ENCODE measurements at places on chromosomes 7 and 10.
A peak's percentile ranks its signal among the peaks of the same experiment; 100 is the strongest.

DNA sequence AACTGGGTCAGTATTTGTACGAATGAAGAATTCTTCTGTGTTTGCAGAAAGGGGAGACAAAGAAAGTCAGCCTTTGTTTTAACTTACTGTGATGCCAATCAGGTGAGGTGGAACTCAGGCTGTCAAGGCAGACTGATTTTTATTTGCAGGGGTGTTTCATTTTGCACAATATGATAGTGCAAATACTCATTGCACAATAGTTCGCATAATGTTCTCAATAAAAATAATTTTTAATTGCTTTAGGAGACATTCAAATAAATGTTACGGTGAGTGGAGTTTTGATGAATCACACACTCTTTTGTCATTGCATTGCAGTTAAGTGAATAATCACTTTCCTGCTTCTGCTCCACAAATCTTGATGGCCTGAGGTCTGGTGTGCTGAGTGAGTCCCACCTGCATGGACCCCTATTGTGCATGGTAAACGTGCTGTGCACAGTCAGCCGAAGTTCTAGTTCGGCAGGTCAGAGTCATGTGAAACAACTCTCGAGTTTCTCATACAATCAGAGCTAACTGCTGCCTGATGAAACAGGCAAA, 141.3 kb upstream of the FZD8 start:
- no peak for DNase-seq

DNA sequence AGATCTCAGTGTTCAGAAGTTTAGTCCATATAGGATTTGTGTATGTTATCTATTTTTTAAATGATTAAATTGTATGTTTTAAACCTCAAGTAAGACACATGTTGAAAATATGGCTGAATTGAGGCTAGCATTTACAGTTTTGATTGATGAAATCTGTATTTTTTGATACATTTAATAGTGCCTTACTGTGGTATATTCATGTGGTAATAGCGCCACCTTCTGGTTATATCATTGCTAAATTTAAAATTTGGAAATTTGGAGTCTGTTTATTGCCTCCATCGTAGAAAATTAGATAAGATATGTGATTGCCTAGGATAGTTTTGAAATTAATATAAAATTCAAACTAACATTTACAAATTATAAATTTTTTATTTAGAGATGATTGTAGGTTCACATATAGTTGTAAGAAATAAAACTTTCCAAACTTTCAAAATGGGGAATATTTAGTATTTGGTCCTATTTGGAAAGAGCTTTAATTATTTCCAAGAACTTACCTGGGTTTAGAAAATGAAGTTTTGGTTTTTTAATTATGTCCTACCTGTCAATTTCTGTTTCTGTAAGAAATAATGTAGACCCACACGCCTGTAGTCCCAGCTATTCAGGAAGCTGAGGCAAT, 19.1 kb upstream of the ARMS2 start:
- peak; percentile 39 for DNase-seq

DNA sequence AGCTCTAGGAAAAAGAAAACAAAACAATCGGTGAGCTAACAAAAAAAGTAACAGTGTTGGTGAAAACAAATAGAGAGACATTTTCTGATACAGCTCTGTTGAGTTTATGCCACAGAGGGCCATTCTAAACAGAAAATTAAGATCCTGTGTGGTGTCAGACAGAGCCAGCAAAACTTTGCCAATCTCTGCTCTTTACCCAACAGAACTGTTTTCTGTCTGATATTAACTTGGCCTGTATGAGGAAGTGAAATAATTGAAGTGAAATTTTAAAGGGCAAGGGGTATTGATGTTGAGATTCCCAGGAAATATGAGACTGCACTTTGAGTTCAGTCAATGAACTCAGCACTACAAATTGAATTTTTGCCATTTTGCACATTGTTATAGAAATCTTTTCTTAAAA, 101.0 kb downstream of the AOAH start:
- no peak for DNase-seq

DNA sequence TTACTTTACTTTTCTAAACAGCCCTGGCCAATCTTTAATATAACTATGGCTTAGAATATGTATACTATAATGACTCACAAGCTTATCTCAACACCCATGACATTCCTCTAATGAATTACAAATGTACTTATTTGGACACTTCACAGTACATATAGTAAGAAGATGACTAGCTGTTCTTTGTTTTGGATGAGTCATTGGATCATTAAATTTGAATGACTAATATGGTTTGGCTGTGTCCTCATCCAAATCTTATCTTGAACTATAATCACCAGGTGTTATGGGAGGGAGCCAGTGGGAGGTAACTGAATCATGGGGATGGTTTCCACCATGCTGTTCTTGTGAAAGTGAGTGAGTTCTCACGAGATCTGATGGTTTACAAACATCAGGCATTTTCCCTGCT, 807.5 kb upstream of the SORCS1 start:
- peak; percentile 15 for DNase-seq

GRCh38 chr7:96322847-96323461, 1.1 kb upstream of the SLC25A13 start:
- no peak for DNase-seq

DNA sequence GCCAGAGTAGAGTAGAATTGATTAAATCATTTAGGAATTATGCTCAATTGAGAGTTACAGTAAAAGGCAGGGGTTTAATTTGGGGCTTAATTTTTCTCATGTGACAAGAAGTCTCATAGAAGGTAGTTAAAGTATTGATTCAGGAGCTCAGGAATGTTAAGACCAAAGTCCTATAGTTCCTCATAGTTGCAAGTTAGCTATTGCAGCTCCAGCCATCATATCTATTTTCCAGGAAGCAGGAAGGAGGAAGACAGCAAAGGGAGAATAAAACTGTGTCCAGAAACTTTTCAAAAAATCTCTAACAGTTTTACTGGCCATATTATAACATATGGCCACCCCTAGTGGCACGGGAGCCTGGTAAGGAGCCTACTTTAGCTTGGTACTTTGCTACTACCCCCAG, 97.0 kb upstream of the RPA3 start:
- DNase-seq, result no peak

- no peak for DNase-seq
Observed at GRCh38 chr10:132925071-132925561, 17.3 kb downstream of the CFAP46 start.

DNA sequence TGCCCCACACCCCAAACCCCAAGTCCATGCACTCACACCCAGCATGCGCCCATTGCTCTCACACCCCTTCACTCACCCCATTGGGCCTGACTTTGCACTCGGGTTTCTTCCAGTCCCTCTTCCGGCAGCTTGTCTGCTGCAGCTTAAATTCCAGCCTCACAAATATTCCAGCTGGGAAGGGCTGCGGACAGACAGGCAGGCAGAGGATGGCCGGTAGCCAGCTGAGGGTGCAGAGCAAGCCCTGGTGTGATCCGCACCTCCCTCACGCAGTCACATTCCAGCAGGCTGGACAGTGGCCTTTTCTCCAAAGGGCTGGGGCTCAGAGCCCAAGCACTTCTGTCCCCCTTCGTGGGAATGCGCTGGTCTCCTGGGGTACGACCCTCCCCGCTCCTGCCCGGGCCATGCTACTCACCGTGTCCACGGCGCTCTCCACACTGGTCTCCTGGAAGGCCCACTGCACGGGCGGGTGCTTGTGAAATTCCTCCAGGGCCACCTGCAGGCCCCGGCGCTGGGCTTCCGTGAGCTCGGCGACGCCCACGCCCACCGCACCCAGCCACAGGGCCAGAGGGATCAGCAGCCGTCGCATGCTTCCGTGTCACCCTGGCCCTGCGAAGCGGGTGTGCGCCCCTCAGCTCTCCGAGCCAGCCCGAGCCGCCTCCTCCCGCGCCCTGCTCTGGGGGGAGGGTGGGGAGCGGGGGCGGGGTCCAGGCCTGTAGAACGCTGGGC, 1.2 kb downstream of the RARRES2 start:
- no peak for DNase-seq

DNA sequence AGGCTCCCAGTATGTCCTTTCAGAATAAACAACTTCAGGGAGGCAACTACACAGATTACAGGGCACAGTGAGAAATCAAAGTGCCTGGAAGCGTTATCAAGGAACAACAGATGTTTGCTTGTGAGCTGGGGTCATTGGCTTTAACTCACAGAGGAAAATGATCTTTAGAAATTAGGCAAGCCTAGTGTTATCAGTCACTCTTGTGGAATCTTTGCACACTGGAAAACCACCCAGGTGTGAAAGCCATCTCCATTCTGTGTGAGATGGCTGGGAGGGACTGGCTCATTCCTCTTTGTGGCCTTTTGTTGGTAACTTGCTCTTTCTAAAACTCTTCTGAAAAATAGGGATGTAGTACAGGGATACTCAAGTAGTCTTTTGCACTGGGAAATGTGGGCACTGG, 716.0 kb downstream of the XPNPEP1 start:
- no peak for DNase-seq

- peak; percentile 87 for DNase-seq
Observed at GRCh38 chr7:78139335-78139734, 340.8 kb downstream of the PHTF2 start.

DNA sequence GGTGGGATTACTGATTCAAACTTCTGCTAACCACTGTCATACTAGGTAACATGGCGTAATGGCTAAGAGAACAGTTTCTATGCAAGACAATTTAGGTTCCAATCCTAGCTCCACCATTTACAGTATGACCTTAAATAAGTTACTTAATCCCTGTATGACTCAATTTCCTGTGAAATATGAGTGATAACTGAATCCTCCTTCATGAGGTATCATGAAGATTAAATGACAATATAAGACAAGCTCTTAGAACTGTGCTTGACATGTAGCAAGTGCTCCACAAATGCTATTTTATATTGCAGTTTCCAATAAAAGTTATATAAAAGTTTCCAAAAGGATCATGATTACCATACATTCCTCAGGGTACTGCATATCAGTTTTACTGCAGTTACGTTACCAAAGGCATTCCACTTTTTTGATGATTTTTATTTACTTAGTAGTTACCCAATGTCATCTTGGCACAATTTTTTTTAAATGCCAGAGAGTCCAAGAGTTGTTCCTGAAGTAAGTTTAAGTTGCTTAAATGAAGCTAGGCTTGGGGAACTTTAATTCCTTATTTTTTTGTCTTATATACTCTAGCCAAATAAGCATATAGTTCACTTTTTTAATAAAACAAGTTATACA, 7.1 kb downstream of the DOCK4 start:
- DNase-seq, result no peak

DNA sequence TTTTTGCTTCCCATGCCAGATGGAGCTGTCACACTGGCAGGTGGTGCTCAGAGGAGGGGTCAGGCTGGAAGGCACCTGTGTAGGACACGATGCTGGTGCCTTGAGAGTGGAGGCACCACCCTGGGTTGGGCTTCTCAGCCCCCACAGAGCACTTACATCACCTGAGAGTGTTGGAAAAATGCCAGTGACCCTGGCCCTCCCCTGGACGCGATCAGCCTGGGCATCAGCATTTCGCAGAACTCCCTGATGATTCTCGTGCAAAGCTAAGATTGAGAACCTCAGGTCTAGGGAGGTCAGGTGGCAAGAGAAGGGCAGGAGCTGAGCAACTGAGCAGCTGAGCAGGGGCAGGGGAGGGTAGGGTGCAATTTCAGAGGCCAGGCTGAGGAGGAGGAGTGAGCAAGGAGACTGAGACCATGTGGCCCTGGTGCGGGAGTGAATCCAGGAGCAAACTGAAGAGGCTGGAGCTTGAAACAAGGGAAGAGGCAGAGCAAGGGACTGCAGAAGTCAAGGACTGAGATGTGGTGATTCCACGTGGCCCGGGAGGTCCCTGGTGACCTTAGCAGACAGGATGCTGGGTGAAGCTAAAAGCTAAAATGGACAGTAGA, 24.7 kb upstream of the GRID1 start:
- DNase-seq, result no peak

- no peak for DNase-seq
Observed at GRCh38 chr10:51832652-51833383, 133.4 kb upstream of the CSTF2T start.

DNA sequence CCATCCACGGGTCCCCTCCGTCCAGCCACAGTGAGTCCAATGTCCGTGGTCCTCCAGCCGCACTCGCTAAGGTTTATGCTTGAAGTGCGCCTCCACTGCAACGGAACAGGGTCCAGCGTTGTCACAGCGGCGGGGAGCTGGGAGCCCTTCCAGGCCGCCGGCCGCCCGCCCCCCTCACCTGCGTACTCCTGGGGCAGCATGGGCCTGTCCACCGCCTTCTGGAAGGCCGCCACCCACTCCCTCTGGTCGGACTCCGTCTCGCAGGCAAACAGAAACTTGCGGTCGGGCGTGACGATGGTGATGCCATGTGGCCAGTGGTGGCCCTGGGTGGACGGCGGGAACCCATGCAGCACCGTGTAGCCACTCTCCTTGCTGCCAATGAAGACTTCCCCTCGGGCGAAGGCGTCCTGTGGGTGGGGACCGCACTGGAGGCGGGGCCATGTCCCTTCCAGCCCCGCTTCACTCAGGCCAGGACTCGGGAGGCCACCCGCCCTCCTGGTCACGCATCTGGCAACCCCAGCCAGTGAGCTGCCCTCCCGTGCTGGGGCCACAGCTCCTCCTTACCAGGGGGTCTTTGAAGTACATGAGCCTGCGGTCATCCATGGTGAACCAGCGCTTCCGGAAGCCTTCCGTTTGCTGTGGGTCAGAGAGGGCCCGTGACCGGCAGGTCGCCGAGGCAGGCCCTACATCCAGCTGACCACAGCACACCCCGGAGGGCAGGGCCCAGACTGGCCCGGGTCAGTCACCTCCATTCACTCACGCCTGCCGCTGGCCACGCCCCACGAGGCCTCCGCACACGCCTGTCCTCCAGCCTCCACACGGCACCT, 22.7 kb downstream of the GET4 start:
- no peak for DNase-seq

- no peak for DNase-seq
Observed at GRCh38 chr7:73941836-73942551, 81.0 kb downstream of the TMEM270 start.

DNA sequence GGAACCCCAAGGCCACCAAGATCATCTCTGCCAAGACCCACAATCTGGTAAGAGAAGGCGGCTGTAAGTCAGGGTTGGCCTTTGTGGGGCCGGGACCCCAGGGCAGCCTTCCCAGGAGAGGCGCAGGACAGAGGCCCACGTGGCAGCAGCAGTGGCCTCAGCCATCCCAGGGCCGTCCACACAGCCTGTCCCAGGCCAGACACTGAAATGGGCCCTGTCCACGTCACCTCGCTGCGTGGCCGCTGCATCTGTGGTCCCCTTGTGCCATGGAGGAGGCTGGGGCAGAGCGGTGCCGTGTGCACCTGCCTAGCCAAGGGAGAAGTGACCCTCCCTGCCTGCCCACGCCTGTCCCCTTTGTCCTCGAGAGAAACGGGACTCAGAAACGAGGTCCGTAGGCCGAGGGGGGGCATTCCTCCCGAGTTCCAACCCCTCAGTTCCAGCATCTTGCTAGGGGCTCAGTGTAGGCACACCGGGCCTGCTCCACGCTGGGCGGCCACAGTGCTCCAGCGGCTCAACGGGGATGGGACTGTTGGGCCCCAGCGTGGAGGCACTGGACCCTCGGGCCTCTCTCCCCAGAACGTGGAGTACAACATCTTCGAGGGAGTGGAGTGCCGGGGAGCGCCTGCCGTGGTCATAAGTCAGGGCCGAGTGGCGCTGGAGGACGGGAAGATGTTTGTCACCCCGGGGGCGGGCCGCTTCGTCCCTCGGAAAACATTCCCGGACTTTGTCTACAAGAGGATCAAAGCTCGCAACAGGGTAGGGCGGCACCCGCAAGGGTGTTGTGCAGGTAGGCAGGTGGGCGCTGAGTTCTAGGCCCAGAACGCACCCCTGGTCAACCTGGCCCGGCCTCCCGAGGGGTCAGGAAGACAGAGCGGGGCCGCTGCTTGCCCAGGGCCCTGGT, 15.6 kb downstream of the DPYSL4 start:
- no peak for DNase-seq

- no peak for DNase-seq
Observed at GRCh38 chr7:6252341-6252746, 20.1 kb downstream of the CYTH3 start.

- peak; percentile 78 for DNase-seq
Observed at GRCh38 chr10:118832241-118832651, 77.5 kb upstream of the CACUL1 start.

- DNase-seq, result no peak
Observed at GRCh38 chr7:84191842-84192241, 2.7 kb downstream of the SEMA3A start.

Measured in SK-N-DZ (cell line).